NCI-H446 treated with DMSO at 0.1 percent for 48 hours (cell line): ENCODE measurements at places on chromosomes 7 and 10.

DNA sequence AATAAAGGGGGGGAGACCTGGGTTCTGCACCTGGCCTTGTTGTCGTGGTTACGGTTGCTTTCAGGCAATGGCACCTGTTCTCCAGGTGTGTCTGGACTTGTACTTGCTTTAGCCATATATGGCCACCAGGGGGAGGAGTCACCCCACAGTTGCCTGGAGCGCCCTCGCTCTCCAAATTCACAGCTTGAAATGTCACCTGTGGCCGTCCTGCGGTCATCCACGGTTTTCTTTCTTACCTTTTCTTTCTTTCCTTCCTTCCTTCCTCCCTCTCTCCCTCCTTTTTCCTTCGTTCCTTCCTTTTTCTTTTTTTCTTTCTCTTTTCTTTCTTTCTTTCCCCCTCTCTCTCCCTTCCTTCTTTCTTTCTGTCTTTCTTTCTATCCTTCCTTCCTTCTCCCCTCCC, 157.2 kb upstream of the ZNF92 start:
- DNase-seq: no peak

- DNase-seq: no peak
Observed at GRCh38 chr7:55296070-55296469, 69.1 kb upstream of the LANCL2 start.

DNA sequence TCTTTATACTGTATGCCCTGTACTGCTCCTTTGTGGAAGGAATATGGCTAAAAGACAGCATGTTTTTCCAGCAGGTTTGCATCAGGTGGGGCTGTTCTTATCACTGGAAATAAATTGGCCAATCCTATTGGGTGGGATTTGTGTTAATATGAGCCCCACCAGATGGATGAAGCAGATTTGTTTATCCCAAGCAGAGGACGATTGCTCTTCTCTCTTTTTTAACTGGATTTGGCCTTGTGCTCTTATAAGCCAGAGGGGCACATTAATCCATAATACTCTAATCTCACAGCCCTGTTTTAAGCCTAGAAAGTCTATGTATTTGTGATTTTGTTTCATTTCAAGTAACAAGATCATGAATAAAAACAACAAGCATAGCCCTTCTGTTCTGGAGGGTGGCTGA, 240.1 kb upstream of the ADARB2 start:
- no peak for DNase-seq

DNA sequence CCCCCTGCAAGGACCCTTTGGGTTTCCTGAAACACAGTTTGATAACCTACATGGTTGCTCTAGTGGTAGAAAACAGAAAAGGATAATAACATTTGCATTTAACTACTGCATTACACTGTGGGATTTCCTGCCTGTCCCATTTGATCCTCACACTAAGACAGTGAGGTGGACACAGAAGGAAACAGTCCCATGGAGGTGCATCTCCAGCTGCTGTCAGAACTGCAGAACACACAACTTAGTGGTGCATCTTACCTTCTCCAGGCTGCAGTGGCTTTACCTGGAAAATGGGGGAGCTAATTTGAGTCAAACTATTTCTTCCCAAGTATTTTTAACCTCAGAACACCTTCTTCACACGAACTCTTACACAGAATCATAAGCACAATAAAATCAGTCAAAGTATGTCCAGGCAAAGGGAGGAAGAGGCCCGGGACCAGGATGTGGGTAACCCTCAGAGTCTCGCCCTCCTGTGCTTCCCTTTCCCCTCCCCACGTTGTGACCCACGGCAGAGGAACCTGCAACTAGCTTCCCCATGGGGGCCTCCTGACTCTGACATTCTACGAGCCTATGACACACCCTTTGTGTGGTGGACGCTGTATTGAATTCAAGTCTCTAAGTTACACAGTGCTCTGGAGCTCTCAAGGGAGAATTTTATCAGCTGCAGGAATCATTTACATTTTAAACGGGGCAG, 33.7 kb downstream of the SCRN1 start:
- DNase-seq: no peak

DNA sequence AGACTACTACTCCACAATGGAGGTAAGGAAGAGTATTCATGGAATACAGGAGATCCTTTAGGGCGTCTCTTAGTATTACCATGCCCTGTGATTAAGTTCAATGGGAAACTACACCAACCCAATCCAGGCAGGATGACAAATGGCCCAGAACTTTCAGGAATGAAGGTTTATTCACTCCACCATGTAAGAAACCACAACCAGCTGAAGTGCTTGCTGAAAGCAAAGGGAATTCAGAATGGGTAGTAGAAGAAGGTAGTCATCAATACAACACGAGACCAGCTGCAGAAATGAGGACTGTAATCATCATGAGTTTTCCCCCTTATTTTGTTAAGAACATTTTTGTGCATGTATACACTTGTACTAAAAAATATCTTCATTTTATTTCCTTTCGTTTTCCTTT, 76.6 kb downstream of the GPR37 start:
- no peak for DNase-seq

DNA sequence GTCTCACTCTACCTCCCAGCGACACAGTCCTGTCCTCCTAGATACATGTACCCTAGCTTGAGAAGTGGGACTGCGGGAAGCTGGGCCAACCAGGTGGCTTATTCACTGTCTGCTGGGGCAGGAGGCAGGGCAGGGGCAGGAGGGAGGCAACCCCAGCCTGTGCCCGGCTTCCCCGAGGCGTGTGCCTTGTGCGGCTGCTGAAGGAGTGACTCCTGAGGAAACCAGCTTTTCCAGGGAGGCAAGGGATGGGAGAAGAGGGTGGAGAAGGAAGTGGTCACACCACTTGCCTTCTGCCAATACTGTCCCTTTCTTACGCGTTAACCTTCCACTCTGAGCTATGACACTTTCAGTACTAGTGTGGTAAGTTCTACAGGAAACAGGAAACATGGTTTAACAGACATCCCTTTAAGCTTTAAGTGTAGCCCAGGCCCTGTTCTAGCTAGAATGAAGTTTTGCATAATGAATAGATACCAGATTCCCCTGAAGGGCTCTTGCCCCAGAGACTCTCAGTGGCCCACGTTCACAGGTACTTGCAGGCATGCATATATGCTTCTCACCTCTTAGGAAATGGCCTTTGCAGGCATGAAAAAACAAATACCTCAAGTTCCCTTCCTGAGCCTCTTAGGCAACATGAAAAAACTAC, 40.6 kb downstream of the SYPL1 start:
- no peak for DNase-seq

DNA sequence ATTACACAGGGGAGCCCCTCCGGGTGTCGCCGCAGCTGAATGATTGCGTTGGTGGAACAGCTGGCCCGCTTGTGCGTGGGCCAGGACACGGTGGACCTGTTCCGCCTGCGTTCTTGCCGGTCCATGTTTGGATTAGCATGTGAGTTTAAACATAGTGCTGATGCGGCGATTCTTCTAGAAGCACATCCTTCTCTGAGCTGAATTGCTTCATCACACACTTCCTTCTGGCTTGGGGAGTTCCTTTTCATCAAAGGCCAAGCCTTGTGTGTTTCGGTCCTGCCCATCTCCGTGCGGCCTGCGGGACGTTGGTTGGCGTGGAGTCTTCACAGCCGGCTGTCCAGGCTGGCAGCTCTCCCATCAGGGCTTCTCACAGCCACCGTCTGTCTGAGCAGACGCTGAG, 45.5 kb upstream of the SLC29A4 start:
- DNase-seq: no peak

GRCh38 chr7:111855842-111856227, 293.5 kb upstream of the IMMP2L start:
- no peak for DNase-seq

DNA sequence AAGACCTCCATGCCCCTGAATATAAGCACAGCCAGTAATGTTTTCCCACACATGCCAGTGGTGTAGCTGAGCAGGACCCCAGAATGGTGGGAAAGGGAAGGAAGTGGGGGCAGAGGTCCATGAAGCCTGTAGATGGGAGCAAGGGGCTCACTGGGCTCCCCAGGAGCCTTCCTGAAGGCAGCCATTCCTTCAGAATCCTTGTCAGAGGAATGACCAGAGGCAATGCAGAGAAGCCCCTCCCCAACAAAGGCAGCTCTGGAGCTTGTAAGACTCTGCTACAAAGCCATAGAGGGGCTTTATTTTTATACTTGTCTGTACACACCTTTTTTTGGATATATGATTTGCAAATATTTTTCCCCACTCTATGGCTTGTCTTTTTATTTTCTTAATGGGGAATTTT, 165.0 kb upstream of the TCF7L2 start:
- no peak for DNase-seq
